ENCODE measurements at places on chromosomes 3 and 15.

GRCh38 chr3:33360136-33360825 is 79.9 kb downstream of the UBP1 start:
- no peak for DNase-seq

DNA sequence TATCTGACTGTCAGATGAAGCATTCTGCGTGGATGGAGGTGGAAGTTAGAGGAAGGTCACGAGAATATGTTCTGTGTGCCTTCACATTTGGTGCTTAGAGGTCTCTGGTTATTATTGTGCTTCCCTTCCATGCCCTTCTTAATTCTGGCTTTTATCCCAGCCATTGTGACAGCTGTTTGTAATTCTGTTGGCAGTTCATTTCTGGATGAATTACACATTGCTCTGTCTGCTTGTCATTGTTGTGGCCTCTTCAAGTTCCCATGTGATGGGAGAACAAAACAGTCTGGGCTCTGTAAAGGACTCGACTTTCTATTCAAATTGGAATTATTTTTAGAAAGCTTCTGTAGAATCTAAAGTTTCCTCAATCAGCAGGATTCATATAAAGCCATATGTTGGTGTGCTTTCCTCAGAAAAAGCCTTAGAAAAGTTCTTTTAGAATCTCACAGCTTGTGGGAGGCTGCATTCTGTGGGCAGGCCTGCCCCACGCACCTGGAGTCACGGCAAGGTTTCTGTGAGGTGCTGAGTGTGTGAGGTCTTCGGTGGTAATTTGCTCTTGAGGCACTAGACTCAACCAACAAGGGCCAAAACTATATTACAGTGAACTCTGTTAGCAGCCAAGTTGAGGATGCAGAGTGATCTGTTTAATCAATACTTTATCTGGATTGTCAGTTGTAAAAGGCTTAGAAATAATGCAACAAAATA is 397.4 kb upstream of the AZI2 start:
- DNase-seq: no peak

DNA sequence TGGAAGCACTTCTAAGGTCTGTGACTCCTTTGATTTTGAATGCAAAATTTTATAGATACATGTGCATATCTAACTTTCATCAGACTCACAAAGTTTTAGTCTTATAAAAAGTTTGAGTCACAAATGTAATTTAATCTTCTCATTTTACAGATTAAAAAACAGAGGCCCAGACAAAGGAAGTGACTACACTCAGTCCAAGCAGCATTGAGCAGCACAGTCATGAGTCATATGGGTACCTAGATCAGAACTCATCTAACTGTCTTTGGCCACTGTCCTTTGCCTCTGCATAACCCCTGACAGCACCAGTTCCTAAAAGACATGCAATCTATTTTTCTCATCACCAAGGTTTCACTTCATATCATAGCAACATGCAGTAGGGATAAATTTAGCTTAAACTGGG is 210.7 kb upstream of the KCNH8 start:
- no peak for DNase-seq

DNA sequence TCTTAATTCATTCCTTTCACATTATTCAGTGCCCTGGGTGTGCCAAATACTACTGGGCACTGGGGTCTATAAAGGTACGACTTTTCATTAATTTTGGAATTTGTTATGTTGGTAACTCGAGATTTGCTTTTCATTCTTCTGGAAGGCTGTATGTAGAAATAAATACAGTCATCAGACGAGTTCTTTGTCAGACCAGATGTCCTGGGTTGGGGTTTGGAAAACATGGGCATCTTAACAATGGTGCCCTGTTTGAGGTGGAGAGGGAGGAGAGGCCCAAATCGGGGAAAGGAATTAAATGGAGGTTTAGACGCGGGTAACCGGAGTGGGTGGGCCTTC is 662 bp upstream of the GLCE start:
- no peak for DNase-seq

DNA sequence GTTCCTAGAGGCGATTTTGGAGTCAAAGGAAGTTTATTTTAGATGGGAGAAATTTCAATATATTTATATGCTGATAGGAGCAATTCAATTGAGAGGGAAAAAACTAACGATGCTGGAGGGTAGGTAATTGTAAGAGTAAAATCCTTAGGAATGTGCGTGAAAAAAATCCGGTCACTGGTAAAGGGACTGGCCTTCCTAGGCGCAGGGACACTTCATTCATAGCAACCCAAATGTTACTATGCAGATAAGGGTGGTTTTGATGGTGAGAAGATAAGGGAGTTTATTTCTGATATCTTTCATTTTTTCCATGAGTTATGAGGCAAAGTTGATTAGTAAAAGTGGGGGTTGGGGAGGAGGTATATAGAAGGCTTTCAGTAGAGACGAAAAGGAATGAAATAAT is 1.1 kb upstream of the PIAS1 start:
- no peak for DNase-seq

DNA sequence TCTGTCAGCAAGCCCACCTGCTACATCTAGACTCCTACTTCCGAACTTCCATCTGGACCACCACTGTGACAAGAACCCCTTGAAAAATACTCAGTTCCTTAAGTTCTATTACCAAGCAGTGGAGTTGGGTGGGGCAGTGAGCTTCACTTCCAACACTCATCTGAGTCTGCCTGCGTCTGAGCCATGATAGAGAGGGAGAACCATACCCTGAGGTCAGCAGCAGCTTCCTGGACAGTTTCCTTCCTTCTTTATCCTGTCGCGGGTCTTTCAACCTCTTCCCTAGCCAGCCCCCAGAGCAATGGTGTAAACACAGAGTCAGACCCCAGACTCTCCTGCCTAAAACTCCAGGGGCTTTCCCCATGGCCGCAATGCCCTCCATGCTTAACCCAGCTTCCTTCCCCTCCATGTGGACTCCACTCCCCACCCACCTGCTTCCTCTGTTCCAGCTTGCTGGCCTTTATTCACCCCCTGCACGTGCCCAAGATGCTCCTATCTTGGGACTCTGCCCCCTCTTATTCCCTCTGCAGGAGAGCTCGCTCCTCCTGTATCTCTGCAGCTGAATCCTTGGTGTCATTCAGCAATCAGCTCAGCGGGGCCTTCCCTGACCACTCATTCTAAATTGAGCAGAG is 211.2 kb downstream of the SHQ1 start:
- no peak for DNase-seq

GRCh38 chr15:82832601-82833361 is 23.4 kb downstream of the WHAMM start:
- no peak for DNase-seq

- DNase-seq: no peak
Measured at GRCh38 chr15:89333011-89333860, 1.4 kb downstream of the POLG start.

- DNase-seq: no peak
Measured at GRCh38 chr3:160400030-160400701, 716 bp downstream of the SMC4 start.

DNA sequence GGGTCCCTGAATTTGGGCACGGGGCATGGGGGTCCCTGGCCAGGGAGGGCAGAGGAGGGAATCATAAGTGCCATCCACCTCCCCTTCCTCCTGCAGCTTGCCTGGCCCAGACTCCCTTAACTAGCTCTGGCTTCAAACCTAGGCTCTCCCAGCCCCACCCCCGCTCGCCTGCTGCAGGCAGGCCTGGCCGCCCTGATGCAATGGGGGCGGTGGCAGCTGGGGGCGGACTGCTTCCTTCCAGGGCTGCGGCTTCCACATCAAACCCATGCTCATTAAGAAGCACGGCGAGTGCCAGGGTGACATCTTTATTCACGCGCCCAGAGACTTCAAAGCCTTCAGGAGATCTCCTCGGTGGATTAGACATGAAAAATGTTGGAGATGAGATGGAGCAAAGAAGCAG is 123.1 kb downstream of the TPRA1 start:
- no peak for DNase-seq

DNA sequence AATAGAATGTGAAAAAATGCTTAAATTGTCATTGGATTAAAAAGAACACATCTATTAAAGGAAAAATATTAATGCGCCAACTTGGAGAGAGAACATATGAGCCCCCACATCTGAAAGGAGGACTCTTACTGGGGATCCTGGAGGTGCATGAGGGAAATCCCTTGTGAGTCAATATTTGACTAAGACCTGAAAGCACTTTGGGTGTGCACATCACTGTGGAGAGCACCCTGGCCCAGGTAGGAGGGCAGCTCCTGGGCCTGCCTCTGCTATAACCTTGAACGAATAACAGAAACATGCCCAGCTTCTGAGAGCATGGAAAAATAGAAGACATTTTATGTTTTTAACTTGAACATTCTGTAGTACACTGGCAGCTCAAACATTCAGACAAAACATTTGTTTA is 199.8 kb downstream of the GAP43 start:
- DNase-seq: no peak

- no peak for DNase-seq
Measured at GRCh38 chr15:33145447-33145846, 49.1 kb downstream of the FMN1 start.

- DNase-seq: no peak
Measured at GRCh38 chr3:41234823-41235721, 35.8 kb downstream of the CTNNB1 start.

DNA sequence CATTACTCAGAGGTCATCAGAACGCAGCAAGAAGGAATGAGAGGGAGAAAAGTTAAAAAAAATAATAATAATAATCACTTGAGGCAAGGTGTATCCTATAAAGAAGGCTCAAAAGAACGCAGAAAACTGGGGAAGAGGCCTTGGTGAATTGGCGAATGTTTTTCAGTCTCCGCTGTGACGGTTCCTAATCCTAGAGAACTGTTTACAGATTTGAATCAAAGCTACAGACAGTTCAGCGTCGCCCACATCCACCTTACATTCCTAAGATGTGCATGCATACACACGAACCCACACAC is 634 bp downstream of the ZMAT3 start:
- DNase-seq: no peak

DNA sequence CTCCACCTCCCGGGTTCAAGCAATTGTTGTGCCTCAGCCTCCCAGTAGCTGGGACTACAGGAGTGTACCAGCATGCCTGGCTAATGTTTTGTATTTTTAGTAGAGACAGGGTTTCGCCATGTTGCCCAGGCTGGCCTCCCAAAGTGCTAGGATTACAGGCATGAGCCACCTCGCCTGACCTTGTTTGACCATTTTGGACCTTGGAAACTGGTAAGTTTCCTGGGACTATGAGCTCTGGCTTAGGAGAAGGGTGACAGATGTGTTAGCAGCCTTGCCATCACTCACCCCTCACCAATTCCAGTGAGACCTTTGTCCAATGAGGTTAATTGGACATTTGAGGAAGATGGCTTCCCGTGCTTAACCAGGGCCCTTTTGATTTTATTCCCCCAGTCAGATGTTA is 19.9 kb downstream of the DNASE1L3 start:
- no peak for DNase-seq

- DNase-seq: no peak
Measured at GRCh38 chr15:63699101-63699785, 102.1 kb downstream of the FBXL22 start.

DNA sequence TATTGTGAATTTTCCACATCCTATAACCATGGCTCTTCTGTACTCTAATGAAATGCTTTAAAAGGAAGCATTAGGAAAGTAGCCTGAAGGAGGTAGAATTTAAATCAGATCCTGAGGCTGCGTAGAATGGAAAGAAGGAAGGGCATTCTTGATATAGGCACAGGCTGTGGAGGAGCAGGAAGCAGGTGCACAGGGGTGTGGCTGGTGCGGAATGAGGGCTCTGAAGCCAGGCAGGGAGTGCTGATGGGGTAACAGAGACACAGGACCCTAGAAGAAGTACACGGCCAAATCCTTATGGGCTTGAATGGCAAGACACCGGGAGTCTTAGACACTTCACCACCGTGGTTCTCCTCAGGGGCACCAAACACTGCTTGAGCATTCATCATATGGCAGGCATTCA is 97.0 kb downstream of the MYLK start:
- no peak for DNase-seq

DNA sequence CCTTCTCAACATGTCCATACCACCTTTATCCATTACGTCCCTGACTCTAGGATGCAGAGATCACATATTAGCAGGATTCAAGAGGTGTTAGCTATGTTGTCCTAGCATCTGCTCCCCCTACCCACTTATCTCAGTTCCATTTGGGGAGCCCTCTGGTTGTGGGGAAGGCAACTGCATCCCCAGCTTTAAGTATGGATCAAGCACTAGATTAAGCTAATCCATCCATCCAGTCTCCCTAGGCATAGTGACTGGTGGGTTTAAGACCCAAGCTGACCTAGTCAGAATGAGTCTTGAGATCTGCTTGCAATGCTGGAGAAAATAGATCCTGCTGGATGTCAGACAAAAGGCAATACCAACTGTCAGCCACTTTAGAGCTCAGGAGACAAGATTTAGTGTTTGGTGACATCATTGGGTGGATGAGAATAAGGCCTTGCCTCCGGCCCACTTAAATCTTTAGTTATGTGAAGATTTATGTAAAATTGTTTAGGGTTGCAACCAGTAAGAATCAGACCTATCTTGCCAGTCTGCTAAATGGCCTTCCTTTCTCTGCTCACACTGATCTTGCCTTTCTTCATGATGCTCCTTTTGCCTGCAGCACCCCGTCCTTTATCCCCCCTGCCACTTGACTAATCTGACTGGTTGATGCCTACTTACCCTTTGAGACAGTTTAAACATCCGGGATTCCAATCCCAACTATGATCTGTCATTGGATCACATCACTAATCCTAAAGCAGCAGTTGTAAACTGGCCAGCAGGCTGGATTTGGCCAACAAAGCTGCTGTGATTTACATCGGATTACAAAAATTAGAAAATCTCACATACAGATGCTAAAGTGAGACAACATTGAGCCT is 2.1 kb upstream of the ISY1 start:
- DNase-seq: no peak

GRCh38 chr3:170437176-170437575 is 18.5 kb downstream of the CLDN11 start:
- no peak for DNase-seq

- DNase-seq: no peak
Measured at GRCh38 chr15:32649342-32649741, 7.8 kb downstream of the SCG5 start.

DNA sequence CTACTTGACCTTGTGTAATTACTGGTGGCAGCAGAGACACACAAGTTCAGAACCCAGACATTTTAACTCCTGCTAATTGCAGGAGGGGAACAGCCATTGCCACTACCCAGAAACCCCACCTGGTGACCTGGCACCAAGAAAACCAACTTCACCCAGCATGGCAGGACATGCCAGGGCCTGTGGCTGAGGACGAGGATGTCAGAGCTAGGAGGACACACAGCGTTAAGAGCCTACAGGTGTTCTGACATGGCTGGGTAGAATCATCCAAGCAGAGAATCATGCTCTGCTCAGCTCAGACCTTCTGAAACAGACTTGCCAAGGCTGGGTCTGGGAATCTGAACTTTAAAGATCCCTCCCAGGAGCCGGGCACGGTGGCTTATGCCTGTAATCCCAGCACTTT is 11.7 kb upstream of the SPATA12 start:
- DNase-seq: no peak

- DNase-seq: no peak
Measured at GRCh38 chr15:59216911-59217310, 10.3 kb downstream of the LDHAL6B start.

GRCh38 chr15:89444241-89445225 is 51.9 kb downstream of the RHCG start:
- DNase-seq: no peak

- DNase-seq: no peak
Measured at GRCh38 chr15:86942285-86942684, 862.6 kb downstream of the AGBL1 start.

All from stimulated activated CD8-positive, alpha-beta memory T cell treated with anti-CD3 and anti-CD28 coated beads, Interleukin-7, amount 100 ng/mL, for 48 hours (primary cell).